ENCODE measurements at places on chromosomes 2 and 18.

DNA sequence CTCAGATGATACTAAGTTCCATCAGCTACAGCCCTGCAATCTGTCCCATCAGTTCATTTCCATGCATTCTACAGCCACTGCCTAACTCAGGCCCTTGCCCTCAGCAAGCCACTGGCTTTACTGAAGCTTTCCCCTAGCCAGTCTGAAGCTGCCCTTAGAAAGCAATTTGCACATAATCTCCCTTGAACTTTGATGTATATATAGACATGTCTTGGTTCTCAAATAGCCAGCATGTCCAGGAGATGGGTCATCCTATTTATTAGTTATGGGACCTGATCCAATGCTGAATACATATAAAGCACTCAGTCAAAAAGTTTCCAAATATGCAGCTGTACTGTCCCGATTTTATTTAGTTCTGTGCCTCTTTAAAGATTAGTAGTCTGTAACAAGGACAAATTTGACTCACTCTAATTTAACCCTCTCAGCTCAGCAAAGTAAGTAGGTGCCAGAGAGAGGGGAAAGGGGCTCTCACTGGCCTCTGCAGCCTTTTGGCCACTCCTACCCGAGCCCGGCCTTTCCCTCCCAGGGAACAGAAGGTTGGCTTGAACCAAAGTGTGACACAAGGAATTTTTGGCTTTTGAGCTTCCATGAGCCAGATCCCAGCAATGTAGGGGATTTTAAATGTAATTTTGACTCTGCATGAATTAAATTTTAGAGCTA, 70.7 kb downstream of the CCDC93 start:
- ATAC-seq: no peak

- ATAC-seq: no peak
These were observed 2170.5 kb upstream of the PIK3C3 start for GRCh38 chr18:39784541-39784940.

DNA sequence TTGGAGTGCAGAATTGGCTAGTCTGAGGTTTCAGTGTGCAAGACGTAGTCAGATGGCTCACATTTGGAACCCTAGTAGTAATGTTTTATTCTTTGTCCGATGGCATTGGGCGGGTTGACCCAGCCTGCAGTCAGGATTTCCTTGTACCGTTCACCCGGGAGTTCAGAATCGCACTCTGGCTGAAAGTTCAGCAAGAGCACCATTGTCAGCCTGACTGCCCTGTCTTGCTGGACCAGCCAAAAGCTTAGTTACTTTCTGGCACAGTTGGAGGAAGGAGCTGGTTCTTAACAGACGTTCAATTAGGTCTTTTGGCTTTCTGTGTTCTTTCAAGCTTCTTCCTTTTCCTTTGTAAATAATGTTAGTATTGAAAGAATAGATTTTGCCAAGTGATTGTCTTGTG, 18.6 kb downstream of the RMC1 start:
- ATAC-seq: no peak

- ATAC-seq: no peak
These were observed 1.4 kb downstream of the DES start for GRCh38 chr2:219419331-219420197.

GRCh38 chr2:214543386-214543955, 132.6 kb downstream of the VWC2L start:
- no peak for ATAC-seq

- no peak for ATAC-seq
These were observed 57.2 kb upstream of the RTN4 start for GRCh38 chr2:55107436-55107835.

DNA sequence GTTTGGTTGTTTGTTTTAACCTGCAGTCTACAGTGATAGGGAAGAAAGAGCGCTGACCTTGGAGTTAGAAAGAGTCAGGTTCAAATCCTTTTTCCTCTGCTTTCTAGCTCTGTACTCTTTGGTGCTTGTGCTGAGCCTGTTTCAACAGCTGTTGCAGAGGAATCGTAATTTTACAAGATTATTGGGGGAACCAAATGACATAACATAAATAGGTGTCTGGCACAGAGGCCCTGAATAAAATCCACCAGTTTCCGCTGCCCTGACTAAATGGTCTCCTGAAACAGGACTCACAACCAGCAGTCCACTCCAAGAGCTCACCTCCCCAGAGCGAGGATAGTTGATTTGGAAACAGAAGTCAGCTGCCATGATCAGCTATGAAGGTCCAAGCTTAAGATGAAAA, 125.0 kb upstream of the CDC42EP3 start:
- no peak for ATAC-seq

DNA sequence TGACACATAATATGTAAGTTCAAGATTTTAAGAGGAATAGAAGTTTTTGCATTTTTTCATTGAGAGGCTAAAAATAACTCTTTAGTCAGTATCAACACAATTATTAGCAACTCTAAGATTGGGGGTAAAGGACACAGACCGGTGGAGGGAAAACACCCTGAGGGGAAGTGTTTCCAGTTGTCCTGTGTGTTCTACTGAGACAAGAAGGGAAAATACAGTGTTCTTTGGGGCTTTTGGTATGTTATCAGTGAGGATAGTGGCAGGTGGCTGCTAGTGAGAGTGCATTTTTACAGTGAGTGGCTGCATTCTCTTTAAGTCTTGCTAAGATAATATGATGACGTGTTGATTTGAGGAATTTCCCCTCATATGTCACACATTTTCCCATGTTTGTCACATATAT, 507.5 kb downstream of the PARD3B start:
- no peak for ATAC-seq

- no peak for ATAC-seq
These were observed 83.2 kb downstream of the ZAP70 start for GRCh38 chr2:97796465-97797126.

DNA sequence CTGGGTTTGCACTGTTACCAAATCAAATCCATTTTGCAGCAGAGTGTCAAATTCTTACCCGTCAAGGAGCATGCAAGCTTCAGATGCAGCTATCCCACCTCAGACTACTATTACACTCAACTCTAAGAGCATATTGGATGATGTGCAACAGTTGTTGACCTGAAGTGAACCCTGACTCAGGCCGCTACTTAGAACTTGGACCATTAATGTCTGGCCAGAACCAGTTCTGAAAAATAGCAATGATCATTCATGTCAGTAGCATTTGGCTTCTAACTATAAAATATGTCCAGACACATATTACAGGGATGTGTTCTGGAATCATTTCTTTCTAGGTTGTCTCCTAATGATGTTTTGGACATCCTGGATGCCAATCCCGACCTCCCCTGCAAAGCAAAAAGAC, 135.5 kb upstream of the PKDCC start:
- ATAC-seq: no peak

GRCh38 chr2:46873604-46874068, 42.0 kb downstream of the MCFD2 start:
- no peak for ATAC-seq

- ATAC-seq: no peak
These were observed 59.1 kb downstream of the ODC1 start for GRCh38 chr2:10388954-10389560.

- ATAC-seq: no peak
These were observed 23.3 kb downstream of the RAB31 start for GRCh38 chr18:9731380-9731779.

DNA sequence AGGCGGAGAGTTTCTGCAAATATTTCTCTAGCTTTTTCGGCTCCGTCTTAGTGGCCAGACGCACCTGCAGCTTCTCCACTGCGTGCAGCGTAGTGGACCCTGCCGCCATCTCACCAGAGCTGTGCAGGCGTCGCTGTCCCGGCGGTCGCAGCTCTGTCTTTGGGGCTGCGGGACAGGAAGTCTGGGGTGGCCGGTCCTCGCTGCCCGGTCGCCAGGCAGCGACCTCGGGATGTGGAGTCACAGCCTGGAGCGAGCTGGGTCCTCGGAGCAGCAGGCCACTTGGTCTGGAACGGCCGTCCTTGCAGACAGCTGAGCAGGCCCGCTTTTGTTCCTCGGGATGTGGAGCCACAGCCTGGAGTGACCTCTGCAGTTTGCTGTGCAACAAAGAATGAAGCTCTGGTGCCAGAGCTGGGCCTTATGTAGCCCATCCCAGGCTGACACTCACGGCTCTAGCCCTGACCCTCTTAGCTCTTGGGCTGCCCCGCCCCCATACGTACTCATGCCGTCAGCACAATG, at the start of gene ELOA2:
Gene ELOA2 (minus strand): TSS at position 466 of the 516 bp plus-strand sequence. CDS start 357 bp downstream, at position 109.
- ATAC-seq: no peak

DNA sequence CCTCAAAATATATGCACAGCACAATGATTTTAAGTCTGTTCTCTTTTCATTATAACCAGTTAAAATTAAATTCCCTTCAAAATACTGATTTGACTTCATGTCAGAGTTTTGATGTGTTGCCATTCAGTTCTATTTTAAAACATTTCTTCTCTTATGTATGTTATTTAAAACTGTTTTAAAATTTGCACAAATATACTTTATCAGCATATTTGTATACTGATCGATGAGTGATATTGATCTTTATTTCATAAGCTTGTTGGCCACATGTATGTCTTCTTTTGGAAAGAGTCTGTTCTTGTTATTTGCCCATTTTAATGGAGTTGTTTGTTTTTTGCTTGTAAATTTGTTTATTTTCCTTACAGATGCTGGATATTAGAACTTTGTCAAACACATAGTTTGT, 496.3 kb upstream of the VWC2L start:
- no peak for ATAC-seq

DNA sequence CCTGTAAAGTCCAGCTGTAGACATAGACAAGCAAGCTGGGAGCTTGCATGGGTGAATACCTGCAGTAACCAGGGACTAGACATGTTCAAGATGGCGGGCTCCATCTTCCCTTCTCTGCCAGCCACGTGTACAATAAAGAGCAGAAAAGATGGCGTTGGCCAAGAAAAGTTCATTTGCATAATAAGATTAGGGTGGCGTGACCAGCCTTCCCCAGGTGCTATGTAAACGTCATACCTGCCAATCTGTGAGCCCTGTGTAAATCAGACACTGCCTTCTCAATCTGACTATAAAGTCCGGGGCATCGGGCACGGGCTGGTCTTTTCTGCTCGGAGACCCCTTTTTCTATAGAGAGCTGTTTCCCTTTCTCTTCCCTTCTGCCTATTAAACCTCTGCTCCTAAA, 101.6 kb upstream of the XPO1 start:
- ATAC-seq: no peak

- ATAC-seq: no peak
These were observed 1355.4 kb upstream of the ACVR2A start for GRCh38 chr2:146489386-146489785.

DNA sequence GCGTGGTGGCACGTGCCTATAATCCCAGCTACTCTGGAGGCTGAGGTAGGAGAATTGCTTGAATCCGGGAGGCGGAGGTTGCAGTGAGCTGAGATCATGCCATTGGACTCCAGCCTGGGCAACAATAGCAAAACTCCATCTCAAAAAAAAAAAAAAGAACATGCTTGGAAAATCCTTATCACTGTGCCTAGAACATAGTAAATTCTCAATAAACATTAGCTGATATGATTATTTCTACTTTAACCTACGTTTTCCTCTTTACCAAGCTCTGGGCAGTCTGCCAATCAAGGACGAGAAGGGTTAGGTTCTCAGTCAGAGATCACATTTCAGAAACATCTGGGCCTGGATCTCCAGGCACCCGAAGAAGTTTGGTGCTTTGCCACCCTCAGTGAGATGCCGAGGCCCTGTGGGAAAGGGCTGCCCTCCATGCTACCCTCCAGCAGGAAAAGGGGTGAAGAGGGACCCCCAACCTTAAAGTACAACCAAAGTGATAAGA, 107.7 kb downstream of the BCL11A start:
- ATAC-seq: no peak

GRCh38 chr2:65046633-65047407, 9.4 kb upstream of the CEP68 start:
- no peak for ATAC-seq

GRCh38 chr2:241558532-241559322, at the start of gene BOK:
Gene BOK (plus strand): TSS chr2:241558745. CDS start chr2:241559484, 739 bp downstream.
- no peak for ATAC-seq

DNA sequence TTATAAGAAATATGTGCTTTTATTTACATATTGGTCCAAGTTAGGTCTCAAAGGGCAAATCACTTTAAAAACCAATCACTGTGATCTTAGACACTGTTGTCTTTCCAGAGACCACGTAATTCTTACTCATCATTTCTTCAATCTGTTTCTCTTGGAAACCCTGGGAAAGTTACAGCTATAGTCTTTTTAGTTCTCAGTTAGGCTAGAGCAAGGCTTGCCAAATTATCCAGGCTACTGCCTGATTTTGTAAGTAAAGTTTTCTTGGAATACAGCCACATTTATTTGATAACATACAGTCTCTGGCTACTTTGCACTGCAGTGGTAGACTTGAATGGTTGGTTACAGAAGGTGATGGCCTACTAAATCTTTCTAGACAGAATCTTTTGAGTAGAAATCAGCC, 106.0 kb downstream of the KIAA1328 start:
- ATAC-seq: no peak

GRCh38 chr2:39728941-39729351, 50.1 kb downstream of the THUMPD2 start:
- no peak for ATAC-seq

Data from stimulated activated memory B cell treated with anti-CD40 and anti-IgM and Interleukin-4, amounts not matched to agents 10 μg/mL and 1 μg/mL and 100 μg/mL, for 72 hours (primary cell).